Stimulated activated CD4-positive, alpha-beta T cell treated with anti-CD3 and anti-CD28 coated beads, Interleukin-15, amount 100 ng/mL, for 1 hour (primary cell): ENCODE measurements at places on chromosomes 1 and 21.

GRCh38 chr1:6889875-6890480 is 104.7 kb downstream of the CAMTA1 start:
- DNase-seq, result no peak

GRCh38 chr1:16235944-16236510 is 956 bp downstream of the CPLANE2 start:
- DNase-seq, result peak; percentile 15

- no peak for DNase-seq
These were observed 132.9 kb downstream of the PTPRU start for GRCh38 chr1:29368936-29369932.

DNA sequence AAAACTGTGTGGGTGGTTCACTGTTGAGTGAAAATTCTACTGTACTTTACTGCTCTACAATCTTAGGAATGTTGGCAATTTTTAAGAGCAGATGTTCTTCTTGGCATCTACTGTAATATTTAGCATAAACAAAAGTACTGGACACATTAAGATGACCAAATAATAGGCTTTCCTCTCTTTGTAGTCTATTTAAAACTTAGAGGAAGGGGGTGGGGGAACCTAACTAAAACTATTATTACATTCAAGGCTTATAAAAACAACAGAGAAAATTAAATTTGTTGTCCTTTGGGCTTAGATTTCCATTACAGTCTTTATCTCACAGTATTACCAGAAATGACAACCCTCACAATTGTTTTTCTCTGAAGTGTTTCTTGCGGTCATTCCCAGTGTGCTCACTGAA is 181.2 kb downstream of the PLPPR4 start:
- DNase-seq, result no peak

- no peak for DNase-seq
These were observed 1.3 kb upstream of the LRRC3 start for GRCh38 chr21:44454058-44454457.

- DNase-seq, result no peak
These were observed 46.2 kb upstream of the WASF2 start for GRCh38 chr1:27536010-27536757.

DNA sequence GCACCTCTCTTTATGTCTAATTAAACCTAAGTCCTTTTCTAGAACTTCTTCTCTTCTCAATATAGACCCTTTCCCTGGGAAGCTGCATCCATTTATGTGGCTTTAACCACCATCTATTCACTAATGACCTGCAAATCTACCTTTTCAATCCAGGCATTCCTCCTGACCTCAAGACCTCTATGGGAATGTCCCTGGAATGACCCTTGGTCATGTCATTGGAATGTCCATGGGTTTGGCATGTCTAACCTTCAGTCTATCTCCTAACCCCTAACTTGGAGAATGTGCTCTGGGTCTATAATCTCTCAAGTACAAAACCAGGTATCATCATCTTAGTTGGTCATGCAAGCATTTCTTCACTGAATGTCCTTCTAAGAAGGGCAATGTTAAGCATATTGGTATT is 196.1 kb downstream of the KCNH1 start:
- no peak for DNase-seq

- no peak for DNase-seq
These were observed 77.5 kb downstream of the FMN2 start for GRCh38 chr1:240169188-240169587.

GRCh38 chr1:29478879-29479278 is 242.6 kb downstream of the PTPRU start:
- DNase-seq, result no peak

GRCh38 chr1:19661721-19662228 is 2.9 kb upstream of the HTR6 start:
- no peak for DNase-seq

DNA sequence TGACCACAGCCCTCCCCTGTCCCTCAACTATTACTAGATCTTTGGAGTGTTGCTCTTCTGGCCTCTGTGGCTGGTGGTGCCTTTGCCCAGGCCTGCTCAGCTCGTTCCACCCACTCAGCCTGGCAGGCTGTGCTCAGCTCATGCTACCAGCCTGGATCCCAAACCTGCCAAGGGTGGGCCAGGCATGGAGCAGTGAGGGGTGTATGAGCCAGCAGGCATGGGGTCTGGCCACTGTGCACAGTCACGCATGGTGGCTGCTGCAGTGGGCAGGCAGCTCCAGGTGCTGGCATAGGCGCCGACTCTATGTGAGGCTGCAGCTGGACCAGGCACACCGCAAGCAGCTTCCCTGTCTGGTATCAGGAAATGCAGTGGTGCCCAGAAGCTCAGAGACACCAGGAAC is 449.9 kb downstream of the MATN1 start:
- no peak for DNase-seq

GRCh38 chr1:83802460-83803152 is 196.3 kb downstream of the TTLL7 start:
- no peak for DNase-seq

DNA sequence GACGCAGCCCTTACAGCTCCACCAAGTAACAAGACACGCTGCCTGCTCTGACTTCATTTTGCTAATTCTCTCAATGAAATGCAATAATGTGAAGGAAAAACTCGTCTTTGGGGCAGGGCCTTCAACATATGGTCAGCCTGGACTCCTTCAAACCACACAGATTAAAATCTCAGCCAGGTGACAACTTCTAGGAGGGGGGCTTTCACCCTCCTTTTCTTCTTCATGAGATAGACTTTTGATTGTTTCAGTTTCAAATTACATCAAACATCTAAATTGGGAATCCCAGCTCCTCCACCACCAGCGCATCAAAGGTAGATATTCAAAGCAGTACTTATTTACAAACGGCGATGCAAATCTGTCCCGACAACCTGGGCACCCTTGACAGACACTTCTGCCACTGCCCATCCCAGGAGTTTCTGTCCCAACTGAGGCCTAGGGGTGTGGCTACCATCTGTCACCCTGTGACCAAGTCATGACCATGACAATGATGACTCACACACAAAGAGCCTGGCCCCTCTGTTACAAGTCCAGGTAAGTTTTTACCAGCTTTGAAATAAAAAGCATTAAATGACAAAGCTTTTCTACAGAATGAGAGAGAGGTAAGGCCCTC is 29.7 kb downstream of the SSBP3 start:
- DNase-seq, result no peak

- DNase-seq, result no peak
These were observed at the start of gene EVA1B for GRCh38 chr1:36323636-36324352. EVA1B (minus strand) TSS chr1:36323645; CDS start chr1:36323037, 608 bp downstream.

DNA sequence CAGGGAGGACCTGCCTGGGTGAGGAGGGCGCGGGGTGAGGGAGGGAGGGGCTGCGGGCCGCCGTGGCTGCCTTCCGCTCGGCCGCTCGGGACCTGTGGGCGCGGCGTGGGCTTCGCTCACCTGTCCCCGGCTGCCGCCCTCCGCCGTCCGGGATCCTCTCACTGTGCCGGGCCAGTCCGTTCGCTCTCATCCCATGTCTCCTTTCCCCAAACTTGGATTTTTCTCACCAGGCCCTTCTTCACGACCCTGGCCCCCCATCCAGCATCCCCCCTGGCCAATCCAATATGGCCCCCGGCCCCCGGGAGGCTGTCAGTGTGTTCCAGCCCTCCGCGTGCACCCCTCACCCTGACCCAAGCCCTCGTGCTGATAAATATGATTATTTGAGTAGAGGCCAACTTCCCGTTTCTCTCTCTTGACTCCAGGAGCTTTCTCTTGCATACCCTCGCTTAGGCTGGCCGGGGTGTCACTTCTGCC is 362 bp downstream of the ZBTB48 start:
- DNase-seq, result no peak

- DNase-seq, result no peak
These were observed 1.1 kb downstream of the ARV1 start for GRCh38 chr1:230979952-230980351.

- DNase-seq, result no peak
These were observed 214.9 kb downstream of the APP start for GRCh38 chr21:25955646-25956045.

DNA sequence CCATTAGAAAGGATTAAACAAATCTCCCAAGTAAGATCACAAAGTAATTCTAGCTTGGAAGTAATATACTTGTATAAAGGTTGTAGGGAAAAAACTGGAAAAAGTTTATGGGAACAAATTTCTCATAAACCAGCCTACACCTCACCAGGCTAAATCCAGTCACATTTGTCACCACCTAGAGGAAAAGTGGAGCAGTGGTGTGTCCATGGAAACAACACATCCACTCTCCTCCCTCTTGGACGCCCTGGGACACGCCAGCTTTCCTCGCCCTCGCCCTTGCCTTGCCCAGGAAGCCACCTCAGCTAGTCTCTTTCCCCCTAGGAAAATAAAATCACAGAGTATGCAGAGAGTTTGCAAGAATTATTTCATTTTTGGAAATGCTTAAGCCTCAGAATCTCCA is 2.2 kb downstream of the PALMD start:
- no peak for DNase-seq
